Smooth muscle cell of trachea (primary cell): ENCODE measurements at places on chromosomes 7 and 10. TPM values are rescaled to one million over a fixed set of nuclear protein-coding genes. Genes with fewer than 3 reads are reported as not detected.

The ADARB2 gene
- not detected in 2 replicates for total RNA-seq

The MEOX2 gene
- 0.83 and 6.1 TPM in 2 replicates for total RNA-seq

The GJD4 gene
- not detected in 2 replicates for total RNA-seq

The CBLL1 gene
- 19.2 and 22.4 TPM in 2 replicates for total RNA-seq

The GALNT17 gene
- not detected in 2 replicates for total RNA-seq

The VIPR2 gene
- under 0.01 TPM in 1 of 2 replicates, not detected in the other for total RNA-seq

The OR6V1 gene
- not detected in 2 replicates for total RNA-seq

The MRLN gene
- not detected in 2 replicates for total RNA-seq

The SRPK2 gene
- total RNA-seq: 53.8 and 57.4 TPM in 2 replicates

The TMEM184A gene
- total RNA-seq: not detected in 2 replicates

The HPSE2 gene
- total RNA-seq: not detected in 2 replicates

The EFCAB10 gene
- total RNA-seq: not detected in 2 replicates

The GRID1 gene
- total RNA-seq: under 0.01 TPM in 1 of 2 replicates, not detected in the other

The RALA gene
- 29.9 and 33.3 TPM in 2 replicates for total RNA-seq

The ATG9B gene
- total RNA-seq: under 0.01 and 0.15 TPM in 2 replicates

The MCM10 gene
- total RNA-seq: 0.99 and 6.0 TPM in 2 replicates

The NOS3 gene
- 0.99 and 2.0 TPM in 2 replicates for total RNA-seq

The NKX2-3 gene
- not detected in 2 replicates for total RNA-seq

The OR2A7 gene
- total RNA-seq: 0.29 and 0.33 TPM in 2 replicates

The ANKRD2 gene
- 0.50 and 2.3 TPM in 2 replicates for total RNA-seq

The PILRA gene
- total RNA-seq: 0.15 and 0.50 TPM in 2 replicates

The OR9A4 gene
- total RNA-seq: not detected in 2 replicates

The PRLHR gene
- not detected in 2 replicates for total RNA-seq

The ARMC3 gene
- total RNA-seq: not detected in 2 replicates
